CD8-positive, alpha-beta memory T cell (primary cell): ENCODE measurements at places on chromosomes 5 and 9. TPM values are rescaled to one million over a fixed set of nuclear protein-coding genes. Genes with fewer than 3 reads are reported as not detected.

DNA sequence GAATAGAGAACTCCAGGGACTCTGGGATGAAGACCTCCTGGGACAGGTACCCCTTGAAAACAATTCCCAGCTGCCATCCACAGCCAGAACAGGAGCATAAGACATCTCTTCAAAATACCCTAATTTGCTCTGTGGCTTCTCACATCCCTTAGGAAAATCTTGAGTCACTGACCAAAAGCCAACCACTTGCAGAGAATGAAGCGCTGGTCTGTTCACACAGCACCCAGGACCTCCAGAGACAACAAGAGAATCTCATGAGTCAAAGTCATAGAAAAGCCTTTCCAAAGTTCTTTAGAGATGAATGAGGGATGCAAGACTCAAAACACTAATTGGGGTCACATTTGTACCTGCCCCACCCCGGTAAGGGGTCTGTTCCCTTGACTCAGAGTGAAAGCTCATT, 210.6 kb downstream of the SEMA5A start:
- no peak overlapping the region for H3K27ac ChIP-seq
- H3K4me1 ChIP-seq = no peaks in the 10 kb centered on the region
- DNase-seq = no peak
- no peak overlapping the region for H3K4me3 ChIP-seq

DNA sequence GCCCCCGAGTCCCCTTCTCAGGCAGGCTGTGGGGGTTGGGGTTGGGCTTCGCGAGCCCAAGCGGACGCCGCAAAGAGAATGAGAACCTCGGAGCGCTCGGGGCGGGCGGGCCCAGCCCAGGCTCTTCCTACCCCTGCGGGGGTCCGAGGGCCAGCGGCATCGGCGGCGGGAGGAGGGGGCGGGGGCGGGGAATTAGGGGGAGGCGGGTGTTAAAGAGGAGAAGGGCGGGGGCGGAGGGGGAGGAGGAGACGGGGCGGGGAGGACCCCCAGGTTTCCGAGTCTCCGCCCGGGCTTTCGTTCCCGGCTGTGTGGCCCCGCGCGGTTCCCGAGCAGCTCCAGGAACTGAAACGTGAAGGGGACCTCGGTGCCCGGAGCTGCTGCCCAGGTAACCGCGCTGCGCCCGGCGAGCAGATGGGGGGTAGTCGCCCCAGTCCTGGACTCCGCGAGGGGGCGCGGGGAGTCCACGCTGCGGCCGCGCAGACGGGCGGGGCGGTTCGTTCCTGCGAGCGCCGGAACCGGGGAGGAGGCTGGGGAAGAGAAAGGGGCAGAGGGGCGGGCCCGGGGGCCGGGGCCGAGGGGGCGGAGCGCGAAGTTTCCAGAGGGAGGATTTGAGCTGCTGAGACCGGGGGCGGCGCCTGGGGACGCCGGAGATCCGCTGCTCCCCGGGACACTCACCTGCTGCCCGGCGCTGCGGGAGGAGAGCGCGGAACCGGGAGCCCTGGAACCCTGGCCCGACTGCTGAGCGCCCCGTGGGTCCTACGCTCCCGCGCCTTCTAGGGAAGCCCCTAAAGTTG, 38.4 kb upstream of the PLEKHG4B start:
- peaks cover 12% of the 10 kb centered on the region for H3K27me3 ChIP-seq
- no peak overlapping the region for H3K4me3 ChIP-seq
- no peak for DNase-seq
- no peaks in the 10 kb centered on the region for H3K36me3 ChIP-seq
- H3K4me1 ChIP-seq = no peaks in the 10 kb centered on the region

GRCh38 chr9:17064558-17064957, 70.3 kb upstream of the CNTLN start:
- DNase-seq = no peak
- no peaks in the 10 kb centered on the region for H3K27me3 ChIP-seq
- no peaks in the 10 kb centered on the region for H3K36me3 ChIP-seq
- H3K4me3 ChIP-seq = no peak overlapping the region

- DNase-seq = no peak
- peaks cover 15% of the 10 kb centered on the region for H3K4me1 ChIP-seq
- no peaks in the 10 kb centered on the region for H3K27me3 ChIP-seq
- no peaks in the 10 kb centered on the region for H3K36me3 ChIP-seq
- no peak overlapping the region for H3K4me3 ChIP-seq
- no peak overlapping the region for H3K27ac ChIP-seq
Measured at GRCh38 chr5:175697846-175698245, 40.0 kb downstream of the HRH2 start.

DNA sequence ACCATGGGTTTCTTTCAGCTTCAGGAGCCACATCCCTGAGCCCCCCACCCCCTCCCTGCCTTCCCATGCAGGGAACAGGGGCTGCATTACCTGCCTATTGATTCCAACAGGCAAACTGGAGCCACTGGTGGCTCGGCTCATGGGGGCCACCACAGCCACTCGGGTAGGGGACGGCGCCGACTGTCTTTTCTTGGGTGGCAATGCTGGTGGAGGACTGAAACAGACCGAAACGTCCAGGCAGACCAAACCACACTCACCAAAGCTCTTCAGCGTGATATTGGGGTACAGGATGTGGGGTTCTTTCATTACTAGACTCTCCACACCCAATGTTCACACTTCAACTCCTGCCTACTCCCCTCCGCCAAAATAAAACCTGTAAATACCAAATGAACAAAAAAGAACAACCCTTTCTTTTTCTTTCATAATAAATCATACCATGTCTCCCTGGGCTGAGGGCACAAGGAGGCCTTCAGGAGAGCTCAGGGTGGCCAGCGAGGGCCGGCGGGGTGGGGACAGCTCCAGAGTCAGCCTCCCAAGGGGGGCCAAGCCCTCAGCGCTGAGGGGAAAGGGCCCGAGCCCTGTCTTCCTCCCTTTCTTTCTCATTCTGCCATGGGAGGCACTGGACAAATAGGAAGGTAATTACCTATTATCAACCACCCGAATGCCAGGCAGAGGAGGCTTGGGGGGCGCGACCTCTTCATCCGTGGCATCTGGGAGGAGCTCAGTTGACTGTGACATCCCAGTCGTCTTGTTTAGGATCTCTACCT, 83.3 kb downstream of the PRRT1B start:
- peak overlapping the region; percentile 34 for H3K4me3 ChIP-seq
- peaks cover 18% of the 10 kb centered on the region for H3K36me3 ChIP-seq
- H3K27me3 ChIP-seq = no peaks in the 10 kb centered on the region
- peak; percentile 77 for DNase-seq
- H3K27ac ChIP-seq = peak overlapping the region; percentile 92
- peaks cover 47% of the 10 kb centered on the region for H3K4me1 ChIP-seq

GRCh38 chr5:142637871-142638270, 48.0 kb downstream of the FGF1 start:
- no peak for DNase-seq
- no peak overlapping the region for H3K4me3 ChIP-seq
- no peaks in the 10 kb centered on the region for H3K36me3 ChIP-seq

DNA sequence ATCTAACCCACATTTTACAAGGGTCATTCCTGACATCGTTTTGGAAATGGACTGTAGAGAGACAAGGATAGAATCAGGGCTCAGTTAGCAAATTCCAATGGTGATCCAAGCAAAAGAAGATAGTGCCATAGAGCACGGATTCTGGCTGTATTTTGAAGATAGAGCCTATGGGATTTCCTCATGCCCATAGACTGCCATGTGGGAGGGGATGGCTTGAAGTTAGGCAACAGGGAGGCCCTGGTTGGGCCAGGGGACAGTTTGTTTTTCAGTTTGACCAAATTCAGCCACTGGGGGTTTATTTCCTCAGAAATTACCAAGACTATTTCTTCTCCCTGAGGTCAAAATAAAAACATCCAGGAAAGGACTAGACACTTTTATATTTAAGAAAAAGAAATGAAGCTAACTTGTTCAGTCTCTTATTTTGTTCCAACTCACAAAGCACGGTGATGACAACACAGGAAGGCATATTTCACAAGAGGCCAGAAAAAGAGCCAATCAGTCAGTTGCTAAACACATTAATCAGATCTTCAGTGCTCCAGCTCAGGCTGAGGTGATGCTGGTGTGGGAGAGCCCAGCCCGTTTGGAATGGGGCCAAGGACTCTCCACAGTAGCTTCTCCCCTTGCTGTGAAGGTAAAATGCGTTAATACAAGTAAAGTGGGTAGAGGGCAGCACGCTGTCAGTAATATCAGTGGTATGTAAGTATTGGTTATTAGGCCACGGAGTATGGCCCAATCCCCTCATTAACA, 4.4 kb upstream of the DCTN4 start:
- H3K4me3 ChIP-seq = no peak overlapping the region
- peak overlapping the region; percentile 38 for H3K27ac ChIP-seq
- peaks cover 7% of the 10 kb centered on the region for H3K4me1 ChIP-seq
- H3K27me3 ChIP-seq = no peaks in the 10 kb centered on the region

GRCh38 chr9:10903969-10904368, 291.2 kb upstream of the PTPRD start:
- H3K4me3 ChIP-seq = no peak overlapping the region
- no peaks in the 10 kb centered on the region for H3K36me3 ChIP-seq
- DNase-seq = no peak
- H3K4me1 ChIP-seq = no peaks in the 10 kb centered on the region
- H3K27me3 ChIP-seq = no peaks in the 10 kb centered on the region
- H3K27ac ChIP-seq = no peak overlapping the region

- H3K4me1 ChIP-seq = peaks cover 8% of the 10 kb centered on the region
- H3K36me3 ChIP-seq = no peaks in the 10 kb centered on the region
- no peak overlapping the region for H3K27ac ChIP-seq
- no peak overlapping the region for H3K4me3 ChIP-seq
Measured at GRCh38 chr9:5592231-5592630, 36.7 kb upstream of the RIC1 start.

DNA sequence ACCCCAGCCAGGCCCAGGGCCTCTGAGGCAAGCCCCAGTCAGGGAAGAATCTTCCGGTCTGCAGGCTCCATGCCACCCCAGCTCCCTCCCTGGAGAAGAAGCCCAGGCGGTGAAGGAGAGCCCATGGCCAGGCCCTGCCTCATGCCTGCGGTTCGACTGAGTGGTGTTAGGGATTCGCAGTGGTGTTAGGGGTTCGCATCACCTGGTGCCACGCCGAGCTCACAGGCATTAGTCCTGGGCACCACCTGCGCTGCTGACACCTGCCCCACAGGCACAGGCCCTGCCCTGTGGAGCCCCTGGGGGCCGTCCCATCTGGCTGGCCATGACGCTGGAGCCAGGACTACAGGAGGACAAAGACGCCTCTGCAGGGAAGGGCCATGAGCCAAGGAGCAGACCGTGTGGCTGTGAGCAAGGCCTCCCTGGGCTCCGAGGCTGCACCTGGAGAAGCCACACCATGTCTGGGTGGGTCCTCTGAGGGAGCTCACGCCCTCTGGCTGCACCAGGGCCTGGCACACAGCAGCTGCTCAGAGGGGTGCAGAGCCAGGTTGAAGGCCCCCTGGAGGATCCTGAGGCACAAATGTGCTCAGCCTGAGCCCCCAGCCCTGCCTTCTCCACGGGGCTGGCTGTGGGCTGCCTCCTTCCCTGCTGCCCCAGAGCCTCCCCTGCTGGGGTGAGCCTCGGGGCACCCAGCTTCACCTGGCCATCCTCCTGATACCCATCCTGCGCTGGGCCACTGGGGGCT, 27.6 kb upstream of the RNF130 start:
- no peak for DNase-seq
- H3K4me1 ChIP-seq = no peaks in the 10 kb centered on the region
- H3K27ac ChIP-seq = no peak overlapping the region
- H3K36me3 ChIP-seq = no peaks in the 10 kb centered on the region
- no peak overlapping the region for H3K4me3 ChIP-seq
- no peaks in the 10 kb centered on the region for H3K27me3 ChIP-seq

DNA sequence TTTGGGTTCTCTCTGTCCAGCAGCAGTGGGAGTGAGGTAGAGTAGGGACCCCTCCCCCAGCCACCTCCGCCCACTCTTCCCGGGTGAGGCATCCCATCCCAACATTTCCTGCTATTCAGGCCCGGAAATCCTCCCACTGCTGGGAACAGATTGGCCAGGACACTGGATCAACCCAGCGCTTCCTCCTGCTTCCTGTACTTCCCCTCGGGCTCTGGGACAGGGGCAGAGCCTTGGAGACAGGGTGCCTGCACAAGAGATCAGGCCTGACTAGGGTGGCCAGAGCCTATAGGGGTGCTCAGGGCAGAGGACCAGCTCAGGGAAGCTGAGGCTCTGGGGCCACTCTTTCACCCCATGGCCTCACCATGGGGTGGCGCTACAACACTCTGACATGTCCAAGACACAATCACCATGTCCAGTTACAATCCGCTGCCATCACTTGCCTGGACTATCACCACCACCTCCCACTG, 14.5 kb downstream of the SH2D3C start:
- peaks cover 14% of the 10 kb centered on the region for H3K36me3 ChIP-seq
- peaks cover 58% of the 10 kb centered on the region for H3K4me1 ChIP-seq
- DNase-seq = no peak
- no peak overlapping the region for H3K4me3 ChIP-seq
- H3K27me3 ChIP-seq = no peaks in the 10 kb centered on the region

DNA sequence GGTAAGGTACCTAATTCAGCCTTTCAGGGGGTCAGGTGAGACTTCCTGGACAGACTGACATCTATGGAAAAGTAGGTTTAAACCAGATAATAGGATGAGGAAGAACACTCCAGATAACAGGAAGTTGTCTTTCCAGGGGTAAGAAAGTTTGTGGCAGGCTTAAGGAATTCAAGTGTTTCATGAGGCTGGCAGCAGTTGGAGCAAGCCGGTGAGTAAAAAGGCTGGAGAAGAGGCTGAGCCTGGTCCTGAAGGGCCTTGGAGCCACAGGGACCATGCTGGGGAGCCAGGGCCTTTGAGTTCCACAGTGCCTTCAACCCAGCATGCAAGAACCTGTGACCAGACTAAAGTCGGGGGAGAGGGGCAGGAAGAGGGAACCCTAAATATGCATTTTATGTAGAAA, 353.4 kb downstream of the SPOCK1 start:
- DNase-seq = no peak
- H3K36me3 ChIP-seq = no peaks in the 10 kb centered on the region
- no peaks in the 10 kb centered on the region for H3K4me1 ChIP-seq

The SELENOP gene
- total RNA-seq = 0.75 TPM

The FCN1 gene
- total RNA-seq = 2.3 TPM

The ZNF454 gene
- total RNA-seq = not detected

The TLE1 gene
- total RNA-seq = 0.13 TPM
